ENCODE measurements at places on chromosomes 12 and 14. TPM values are rescaled to one million over a fixed set of nuclear protein-coding genes. Genes with fewer than 3 reads are reported as not detected.

GRCh38 chr14:99277530-99277929, 5.5 kb upstream of the BCL11B start:
- no peak overlapping the region for H3K27ac ChIP-seq
- peaks cover 21% of the 10 kb centered on the region for H3K27me3 ChIP-seq
- peaks cover 10% of the 10 kb centered on the region for H3K4me1 ChIP-seq
- no peak overlapping the region for H3K4me3 ChIP-seq

- peak overlapping the region; percentile 88 for H3K27ac ChIP-seq
- DNase-seq = peak; percentile 92
- peaks cover 45% of the 10 kb centered on the region for H3K36me3 ChIP-seq
- H3K27me3 ChIP-seq = no peaks in the 10 kb centered on the region
- H3K4me1 ChIP-seq = peaks cover 17% of the 10 kb centered on the region
Measured at GRCh38 chr14:103334644-103335622, 896 bp downstream of the EIF5 start.

DNA sequence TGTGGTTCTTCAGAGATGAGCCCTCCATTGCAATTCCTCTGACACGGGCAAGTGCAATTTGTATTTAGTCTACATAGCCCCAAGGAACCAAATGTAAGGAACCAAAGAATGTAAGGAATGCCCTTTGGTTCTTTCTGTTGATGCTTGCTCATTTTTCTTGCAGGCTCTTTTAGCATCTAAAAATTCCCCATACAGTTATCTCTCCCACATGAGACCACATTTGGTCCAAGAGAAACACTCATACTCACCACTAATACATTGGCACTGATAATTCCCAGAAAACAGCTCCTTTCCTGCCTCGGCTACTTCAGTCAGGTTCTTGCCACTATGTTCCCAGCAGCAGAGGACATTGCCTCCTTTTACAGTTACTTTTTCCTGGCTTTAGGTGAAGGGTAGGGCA, 332.6 kb downstream of the AEBP2 start:
- H3K27ac ChIP-seq = no peak overlapping the region
- no peak overlapping the region for H3K4me3 ChIP-seq
- H3K36me3 ChIP-seq = no peaks in the 10 kb centered on the region
- H3K27me3 ChIP-seq = no peaks in the 10 kb centered on the region
- no peaks in the 10 kb centered on the region for H3K4me1 ChIP-seq

DNA sequence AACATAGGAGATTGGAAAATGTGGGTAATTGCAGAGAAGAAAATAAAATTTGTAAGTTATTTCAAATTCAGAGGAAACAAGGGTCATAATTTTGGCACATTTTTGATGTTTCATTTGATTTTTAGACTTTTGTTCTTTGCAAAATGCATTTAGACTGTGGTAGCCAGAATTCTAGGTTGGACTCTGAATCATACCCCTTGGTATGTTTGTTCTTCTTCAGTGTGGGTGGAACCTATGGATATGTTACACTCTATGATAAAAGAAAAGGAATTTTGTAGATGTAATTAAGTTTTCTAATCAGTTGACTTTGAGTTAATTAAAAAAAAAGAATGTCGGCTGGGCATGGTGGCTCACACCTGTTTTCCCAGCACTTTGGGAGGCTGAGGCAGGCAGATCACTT, 827.0 kb downstream of the AACS start:
- no peak overlapping the region for H3K4me3 ChIP-seq
- no peaks in the 10 kb centered on the region for H3K36me3 ChIP-seq
- H3K27me3 ChIP-seq = no peaks in the 10 kb centered on the region
- no peak for DNase-seq

DNA sequence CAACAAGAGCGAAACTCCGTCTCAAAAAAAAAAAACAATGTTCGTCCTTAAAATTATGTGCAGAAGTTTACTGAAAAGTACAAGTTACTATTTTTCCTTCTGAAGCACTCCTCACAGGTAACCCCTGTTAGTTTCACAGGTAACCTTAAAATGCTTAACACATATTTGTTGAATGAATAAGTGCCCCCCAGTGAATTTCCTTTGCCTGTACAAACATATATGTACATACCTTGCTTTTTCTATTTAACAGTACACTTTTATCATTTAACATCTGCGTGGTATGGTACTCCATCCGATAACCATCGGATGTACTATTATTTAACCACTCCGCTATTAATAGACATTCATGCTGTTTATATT, 1.4 kb upstream of the RAB35 start:
- no peak for DNase-seq
- peaks cover 16% of the 10 kb centered on the region for H3K4me1 ChIP-seq
- H3K36me3 ChIP-seq = peaks cover 12% of the 10 kb centered on the region
- H3K27ac ChIP-seq = peak overlapping the region; percentile 99
- peak overlapping the region; percentile 91 for H3K4me3 ChIP-seq

RBP5 gene
- 25.7 TPM for polyA plus RNA-seq

DNA sequence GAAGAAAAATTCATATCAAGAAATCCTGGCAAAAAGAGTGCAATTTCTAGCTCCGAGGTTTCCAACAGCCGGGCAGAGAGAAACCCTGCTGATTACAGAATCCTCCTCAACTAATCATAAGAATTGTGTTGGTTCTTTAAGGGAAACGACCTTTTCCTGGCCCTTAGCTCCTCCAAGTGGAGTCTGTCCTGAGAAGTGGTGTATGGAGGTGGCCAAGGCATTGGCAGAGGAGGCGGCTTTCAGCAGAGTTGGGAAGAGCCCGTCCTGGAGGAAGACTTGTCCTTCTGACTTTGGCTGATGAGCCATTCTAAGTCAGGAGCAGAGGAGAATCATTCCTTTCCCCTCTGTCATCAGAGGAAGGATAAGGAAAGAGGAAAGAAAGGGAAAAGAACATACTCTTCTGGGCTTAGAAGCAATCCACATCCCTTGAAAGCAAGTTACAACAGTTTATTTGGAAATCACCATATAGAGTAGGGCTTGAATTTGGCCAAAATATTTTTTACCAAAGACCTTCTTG, 46.5 kb upstream of the PTCSC3 start:
- no peak overlapping the region for H3K4me3 ChIP-seq
- H3K27me3 ChIP-seq = peaks cover 4% of the 10 kb centered on the region
- H3K4me1 ChIP-seq = peaks cover 2% of the 10 kb centered on the region

DNA sequence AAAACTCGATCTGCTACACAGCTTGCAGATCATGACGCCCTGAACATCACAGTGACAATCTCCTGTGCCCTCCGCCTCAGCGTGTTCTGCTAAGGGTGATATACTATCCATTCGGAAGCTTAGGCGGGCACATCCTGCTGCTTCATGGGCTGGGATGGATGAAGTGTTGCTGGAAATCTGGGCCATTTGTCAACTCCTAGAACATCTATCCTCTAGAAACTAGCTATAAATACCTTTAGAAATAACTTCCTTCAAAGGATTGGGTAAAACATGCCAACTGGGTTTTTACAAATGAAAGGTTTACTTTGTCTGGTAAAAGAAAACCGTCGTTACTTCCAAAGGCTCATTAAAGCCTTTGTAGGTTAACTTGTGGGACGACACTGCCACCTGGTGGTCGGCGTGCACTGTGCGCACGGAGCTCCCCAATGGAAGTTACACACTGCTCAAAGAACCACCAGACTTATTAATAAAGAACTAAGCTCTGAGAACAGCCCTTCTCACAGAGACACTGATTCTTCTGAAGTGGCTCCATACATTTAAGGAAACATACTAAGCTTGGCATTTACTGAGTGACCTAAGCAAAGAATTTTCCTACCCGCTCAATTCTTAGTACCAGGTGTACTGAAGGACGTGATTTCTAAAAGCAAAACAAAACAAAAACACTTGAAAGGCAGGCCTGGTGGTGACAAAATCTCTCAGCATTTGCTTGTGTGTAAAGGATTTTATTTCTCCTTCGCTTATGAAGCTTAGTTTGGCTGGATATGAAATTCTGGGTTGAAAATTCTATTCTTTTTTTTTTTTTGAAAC, 21.6 kb upstream of the CACNA2D4 start:
- peak overlapping the region; percentile 23 for H3K27ac ChIP-seq
- H3K4me1 ChIP-seq = peaks cover 9% of the 10 kb centered on the region
- H3K27me3 ChIP-seq = no peaks in the 10 kb centered on the region

DNA sequence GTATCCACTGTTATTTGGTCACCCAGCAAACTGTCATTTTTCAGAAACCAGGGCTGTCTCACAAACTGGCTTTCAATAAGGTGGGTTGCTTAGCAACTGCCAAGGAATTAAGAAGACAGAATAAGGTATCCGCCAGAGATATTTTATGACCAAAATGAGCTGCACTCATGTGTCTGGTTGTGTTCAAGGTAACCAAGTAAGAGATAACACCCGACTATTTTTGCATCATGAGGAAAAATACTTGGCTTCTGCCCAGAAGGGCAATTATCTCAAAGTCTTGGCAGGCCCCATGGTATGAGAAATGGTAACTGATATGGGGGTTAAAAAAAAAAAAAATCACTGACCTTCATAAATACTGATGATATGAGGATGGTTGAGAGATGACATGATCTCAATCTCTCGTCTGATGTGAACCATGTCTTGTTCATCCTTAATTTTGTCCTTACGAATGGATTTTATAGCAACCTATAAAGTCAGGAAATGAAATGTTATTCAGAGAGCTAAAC, 32.6 kb downstream of the NUAK1 start:
- H3K27ac ChIP-seq = no peak overlapping the region
- DNase-seq = peak; percentile 65
- peaks cover 47% of the 10 kb centered on the region for H3K4me1 ChIP-seq
- H3K27me3 ChIP-seq = no peaks in the 10 kb centered on the region
- H3K36me3 ChIP-seq = no peaks in the 10 kb centered on the region
- no peak overlapping the region for H3K4me3 ChIP-seq

DNA sequence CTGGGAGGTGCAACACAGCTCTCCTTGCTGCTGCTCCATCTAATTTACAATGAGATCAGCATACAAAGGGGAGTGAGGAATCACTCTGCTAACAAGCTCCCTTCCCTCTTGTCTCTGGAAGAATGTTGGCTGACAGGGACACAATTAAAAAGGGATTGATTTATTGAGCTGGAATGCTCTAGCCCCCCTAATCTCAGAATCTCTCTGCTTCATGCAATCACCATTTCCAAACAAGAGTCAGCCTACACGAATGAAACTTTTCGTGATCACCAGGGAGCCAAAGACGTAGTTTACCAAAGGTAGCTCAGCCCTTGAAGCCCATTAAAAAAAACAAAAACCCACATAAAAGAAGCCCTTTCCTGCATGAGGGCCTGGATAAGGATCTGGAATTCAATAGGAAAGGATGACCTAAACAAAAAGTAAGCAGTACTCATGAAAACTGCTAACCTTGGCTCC, 223.8 kb downstream of the C12orf75 start:
- no peak overlapping the region for H3K27ac ChIP-seq
- no peaks in the 10 kb centered on the region for H3K36me3 ChIP-seq
- no peak overlapping the region for H3K4me3 ChIP-seq
- no peaks in the 10 kb centered on the region for H3K4me1 ChIP-seq
- no peaks in the 10 kb centered on the region for H3K27me3 ChIP-seq

DNA sequence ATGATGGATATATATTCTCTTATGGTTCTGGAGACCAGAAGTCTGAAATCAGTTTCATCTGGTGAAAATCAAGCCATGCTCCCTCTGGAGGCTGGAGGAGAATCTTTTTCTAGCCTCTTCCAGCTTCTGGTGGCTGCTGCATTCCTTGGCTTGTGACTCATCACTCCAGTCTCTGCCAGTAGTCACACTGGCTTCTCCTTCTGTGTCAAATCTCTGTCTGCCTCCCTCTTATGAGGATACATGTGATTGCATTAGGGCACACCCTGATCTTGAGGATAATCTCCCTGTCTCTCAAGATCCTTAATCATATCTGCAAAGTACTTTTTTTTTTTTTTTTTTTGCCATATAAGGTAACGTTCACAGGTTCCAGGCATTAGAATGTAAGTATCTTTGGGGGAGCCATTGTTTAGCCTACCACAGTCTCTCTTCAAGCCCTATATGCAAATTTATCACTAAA, 17.7 kb downstream of the DNAL1 start:
- H3K27me3 ChIP-seq = no peaks in the 10 kb centered on the region
- H3K27ac ChIP-seq = no peak overlapping the region
- H3K36me3 ChIP-seq = peaks cover 5% of the 10 kb centered on the region
- no peak overlapping the region for H3K4me3 ChIP-seq
- DNase-seq = no peak

BATF gene
- polyA plus RNA-seq = 0.67 TPM

- peaks cover 6% of the 10 kb centered on the region for H3K36me3 ChIP-seq
- no peak overlapping the region for H3K4me3 ChIP-seq
- DNase-seq = peak; percentile 19
- H3K27me3 ChIP-seq = no peaks in the 10 kb centered on the region
- no peak overlapping the region for H3K27ac ChIP-seq
Measured at GRCh38 chr12:69247268-69248018, 8.1 kb downstream of the CPSF6 start.

- H3K4me1 ChIP-seq = no peaks in the 10 kb centered on the region
- H3K4me3 ChIP-seq = no peak overlapping the region
- no peak for DNase-seq
- no peaks in the 10 kb centered on the region for H3K27me3 ChIP-seq
- no peak overlapping the region for H3K27ac ChIP-seq
- H3K36me3 ChIP-seq = no peaks in the 10 kb centered on the region
Measured at GRCh38 chr12:101838628-101839323, 8.0 kb upstream of the GNPTAB start.

- H3K4me1 ChIP-seq = no peaks in the 10 kb centered on the region
- DNase-seq = no peak
- no peaks in the 10 kb centered on the region for H3K36me3 ChIP-seq
Measured at GRCh38 chr12:30882706-30883105, 43.8 kb upstream of the TSPAN11 start.

DUSP6 gene
- polyA plus RNA-seq = 135 TPM

DNA sequence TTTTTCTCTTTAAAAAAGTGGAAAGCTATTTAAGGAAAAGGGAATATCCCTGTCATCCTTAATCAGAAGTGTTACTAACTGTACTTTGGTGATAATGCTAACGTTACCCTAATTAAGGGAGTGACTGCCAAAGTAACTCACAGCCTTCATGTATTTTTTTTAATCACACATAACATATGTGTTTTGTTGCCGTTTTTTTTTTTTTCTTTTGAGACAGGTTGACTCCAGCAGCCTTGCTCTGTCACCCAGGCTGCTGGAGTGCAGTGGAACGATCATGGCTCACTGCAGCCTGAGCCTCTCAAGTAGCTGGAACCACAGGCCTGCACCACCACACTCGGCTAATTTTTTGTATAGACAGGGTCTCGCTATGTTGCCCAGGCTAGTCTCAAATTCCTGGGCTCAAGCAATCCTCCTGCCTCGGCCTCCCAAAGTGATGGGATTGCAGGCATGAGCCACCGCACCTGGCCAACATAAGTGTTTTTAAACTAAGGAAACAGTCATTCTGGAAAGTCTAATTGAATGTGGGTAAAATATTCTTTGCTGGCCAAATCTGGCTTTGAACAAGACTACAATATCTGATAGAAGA, 56.5 kb downstream of the HECTD4 start:
- no peak overlapping the region for H3K4me3 ChIP-seq
- no peaks in the 10 kb centered on the region for H3K36me3 ChIP-seq
- no peak overlapping the region for H3K27ac ChIP-seq
- no peaks in the 10 kb centered on the region for H3K4me1 ChIP-seq

DNA sequence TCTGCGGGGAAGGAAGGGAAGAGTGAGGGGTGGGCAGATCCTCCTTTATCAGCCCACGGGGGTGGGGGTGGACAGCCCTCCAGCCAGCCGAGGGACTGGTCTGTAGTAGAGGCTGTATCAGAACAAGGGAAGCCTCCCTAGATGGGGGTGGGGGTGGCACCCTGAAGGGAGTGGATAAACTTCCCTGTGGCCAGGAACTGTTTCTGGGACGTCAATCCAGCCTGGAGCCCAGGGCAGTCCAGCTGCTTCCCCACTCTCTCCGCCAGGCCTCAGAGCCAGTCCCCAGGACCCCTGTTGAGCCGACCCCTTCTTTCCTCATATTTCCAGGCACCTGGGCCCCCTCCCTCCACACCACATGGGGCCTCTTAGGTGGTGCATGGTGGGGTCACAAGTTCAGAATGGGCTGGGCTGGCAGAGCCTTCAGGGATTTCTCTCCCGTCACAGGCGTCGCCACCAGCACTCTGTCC, 6.7 kb downstream of the PLD4 start:
- no peak overlapping the region for H3K4me3 ChIP-seq
- H3K27me3 ChIP-seq = peaks cover 52% of the 10 kb centered on the region
- DNase-seq = no peak
- H3K36me3 ChIP-seq = no peaks in the 10 kb centered on the region
- peaks cover 19% of the 10 kb centered on the region for H3K4me1 ChIP-seq

FITM1 gene
- polyA plus RNA-seq = 2.8 TPM

KRT2 gene
- polyA plus RNA-seq = 0.54 TPM

All from large intestine (tissue), 12 donors.